H1 (cell line): ENCODE measurements at places on chromosomes 6 and 20. TPM values are rescaled to one million over a fixed set of nuclear protein-coding genes. Genes with fewer than 3 reads are reported as not detected.

DNA sequence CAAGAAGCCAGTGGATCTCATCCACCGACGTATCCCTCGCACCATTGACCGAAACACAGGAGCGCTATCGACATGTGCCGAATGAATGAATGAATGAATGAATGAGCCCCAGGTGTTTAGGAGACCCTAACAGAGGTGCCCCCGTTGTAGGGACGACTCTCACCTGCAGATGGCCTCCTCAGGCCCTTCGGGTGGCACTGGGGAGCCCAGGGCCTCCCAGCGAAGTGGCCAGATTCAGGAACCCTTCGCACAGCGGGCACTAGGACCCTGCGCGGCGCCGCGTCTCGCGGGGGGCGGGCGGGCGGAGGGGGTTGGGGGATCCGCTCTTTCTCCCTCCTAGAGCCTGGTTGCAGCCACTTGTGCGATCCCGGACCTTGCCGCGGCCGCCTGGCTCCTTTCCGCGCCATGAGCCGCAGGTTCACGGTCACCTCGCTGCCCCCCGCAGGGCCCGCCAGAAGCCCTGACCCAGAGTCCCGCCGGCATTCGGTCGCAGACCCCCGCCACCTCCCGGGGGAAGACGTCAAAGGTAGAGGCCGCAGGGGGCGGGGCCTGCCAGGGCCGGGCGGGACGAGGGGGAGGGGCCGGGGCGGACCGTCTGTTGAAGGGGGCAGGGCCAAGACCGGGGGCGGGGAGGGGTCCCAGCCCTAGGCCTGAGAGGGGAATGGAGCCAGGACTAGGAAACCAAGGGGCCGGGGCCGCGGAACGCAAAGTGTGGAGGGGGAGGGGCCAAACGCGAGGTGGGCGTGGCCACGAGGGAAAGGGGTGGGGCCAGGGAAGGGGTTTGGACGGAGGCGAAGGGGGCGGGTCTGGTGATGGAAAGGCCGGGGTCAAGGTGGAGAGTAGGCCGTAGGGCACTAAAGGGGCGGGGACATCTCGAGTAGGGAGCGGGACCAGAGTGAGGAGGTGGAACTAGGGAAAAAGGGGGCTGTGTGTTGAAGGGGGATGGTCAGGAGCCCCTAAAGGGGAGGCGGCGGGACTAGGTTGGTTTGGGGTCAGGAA, 7.4 kb upstream of the SLC12A5 start:
- peak; percentile 100 for DNase-seq

- no peak for DNase-seq
Measured at GRCh38 chr20:29297411-29298270, 1959.8 kb upstream of the DEFB115 start.

DNA sequence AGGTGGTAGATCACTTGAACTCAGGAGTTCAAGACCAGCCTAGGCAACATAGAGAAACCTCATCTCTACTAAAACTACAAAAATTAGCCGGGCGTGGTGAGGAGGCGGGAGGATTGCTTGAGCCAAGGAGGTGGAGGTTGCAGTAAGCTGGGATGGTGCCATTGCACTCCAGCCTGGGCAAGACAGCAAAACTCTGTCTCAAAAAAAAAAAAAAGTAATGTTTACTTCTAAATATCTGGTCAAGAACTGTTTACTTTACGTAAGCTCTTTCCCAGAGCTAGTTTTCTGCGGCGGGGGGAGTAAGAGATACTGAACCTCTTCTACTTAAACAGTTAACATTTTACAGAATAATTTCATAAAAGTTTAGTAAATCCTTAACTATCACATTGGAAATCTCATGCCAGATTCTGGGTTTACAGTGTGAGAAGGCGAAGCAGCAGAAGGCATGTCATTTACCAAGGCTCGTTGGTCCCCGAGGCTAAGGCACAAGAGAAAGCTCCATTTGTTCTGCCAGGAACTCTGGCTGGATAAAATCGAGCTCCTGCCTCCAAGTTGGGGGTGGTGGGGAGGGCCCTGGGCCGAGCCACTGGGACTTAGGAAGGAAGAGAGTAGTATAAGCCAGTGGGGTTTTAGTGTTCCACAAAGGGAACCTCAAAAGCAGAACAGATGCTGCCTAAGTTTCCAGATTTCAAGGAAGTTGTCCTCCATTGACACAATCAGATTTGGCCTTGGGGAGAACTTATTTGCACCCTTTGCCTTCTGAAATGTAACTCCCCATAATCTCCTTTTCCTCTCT, 41.7 kb downstream of the ARFGEF2 start:
- no peak for DNase-seq

DNA sequence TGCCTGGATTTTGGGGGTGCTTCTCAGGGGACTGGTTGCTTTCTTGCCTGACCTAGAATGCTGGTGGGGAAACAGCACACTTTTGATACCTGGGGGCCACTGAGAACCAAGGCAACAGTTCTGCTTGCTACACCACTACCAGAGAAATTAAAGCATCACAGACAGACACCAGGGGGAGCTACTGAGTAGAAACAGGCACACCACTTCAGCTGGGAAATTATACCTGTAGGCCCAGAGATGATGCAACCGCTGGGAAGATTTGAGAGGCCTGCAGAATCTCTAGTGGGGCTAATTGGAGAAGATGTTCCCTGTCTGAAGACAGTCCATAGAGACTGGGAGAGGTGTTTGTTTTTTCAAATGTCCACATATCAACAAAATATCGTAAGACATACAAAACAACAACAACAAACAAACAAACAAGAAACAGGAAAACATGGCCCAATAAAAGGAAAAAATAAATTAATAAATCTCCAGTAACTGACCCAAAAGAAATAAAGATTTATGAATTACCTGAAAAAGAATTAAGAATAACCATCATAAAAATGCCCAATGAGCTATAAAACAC, 129.4 kb upstream of the RIN2 start:
- peak; percentile 84 for DNase-seq

- DNase-seq, result no peak
Measured at GRCh38 chr6:163698086-163698485, 283.6 kb downstream of the QKI start.

DNA sequence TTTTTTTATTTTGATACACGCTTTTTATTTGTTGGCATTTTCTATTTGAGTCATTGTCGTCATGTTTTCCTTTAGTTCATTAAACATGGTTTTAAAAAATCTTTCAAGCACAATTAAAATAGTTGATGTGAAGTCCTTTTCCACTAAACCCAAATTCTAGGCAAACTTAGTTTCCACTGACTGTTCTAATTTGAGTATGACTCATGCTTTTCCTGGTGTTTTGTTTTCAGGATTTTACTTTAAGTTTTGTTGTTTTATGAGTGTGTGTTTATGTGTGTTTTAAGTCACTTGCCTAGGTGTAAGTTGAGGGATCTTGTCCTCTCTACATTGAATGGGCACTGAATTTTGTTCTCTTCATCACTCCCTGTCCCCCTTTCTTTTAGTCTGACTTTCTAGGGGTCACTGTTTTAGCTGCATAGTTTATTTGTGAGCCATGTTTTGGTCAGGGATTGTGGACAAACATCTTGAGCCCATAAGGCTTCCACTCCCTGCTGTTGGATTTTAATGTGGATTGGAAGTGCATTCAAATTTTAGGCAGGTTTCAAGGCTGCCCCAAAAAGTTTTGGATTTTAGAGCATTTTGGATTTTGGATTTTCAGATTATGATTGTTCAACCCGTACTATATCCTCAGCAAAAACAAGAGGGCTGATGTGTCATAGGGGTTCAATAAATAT, 94.8 kb downstream of the CDYL start:
- no peak for DNase-seq

DNA sequence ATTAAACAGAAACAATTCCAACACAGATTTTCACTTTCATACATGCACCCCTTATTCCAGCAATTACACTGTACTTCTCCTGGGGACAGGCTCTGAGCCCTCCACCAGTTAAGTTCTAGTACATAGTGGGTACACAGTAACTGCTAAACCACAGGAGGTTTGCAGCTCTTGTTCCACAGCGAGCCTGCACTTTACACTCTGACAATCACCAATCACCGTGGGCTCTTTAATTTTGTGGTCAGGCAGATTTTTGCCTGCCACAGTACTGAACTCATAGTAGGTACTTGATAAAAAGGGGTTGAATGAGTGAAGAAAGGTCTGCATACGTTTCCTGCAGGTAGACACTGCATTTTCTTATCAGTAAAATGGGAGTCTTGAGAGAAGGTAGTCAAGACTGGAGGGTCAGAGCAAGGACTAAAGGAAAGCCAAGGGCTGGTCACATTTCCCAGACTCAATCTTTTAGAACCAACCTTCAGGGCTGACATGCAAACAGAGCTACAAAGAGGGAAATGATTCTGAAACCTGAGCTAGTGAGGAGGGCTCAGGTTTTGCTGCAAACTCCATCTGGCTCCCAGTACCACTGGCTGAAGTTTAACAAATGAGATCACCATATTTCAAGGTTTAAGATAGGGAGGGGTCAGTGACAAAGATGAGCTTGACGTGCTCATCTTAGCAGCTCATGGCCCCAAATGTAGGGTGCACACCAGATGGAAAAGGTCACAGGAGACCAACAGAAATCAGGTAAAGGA, 404.6 kb downstream of the BTBD9 start:
- DNase-seq, result no peak

The ZMYND8 gene
- total RNA-seq, result 163 TPM in 2 replicates

The BTN1A1 gene
- total RNA-seq, result 0.28 and 0.55 TPM in 2 replicates

The SLC26A8 gene
- total RNA-seq, result 0.56 and 1.1 TPM in 2 replicates

DNA sequence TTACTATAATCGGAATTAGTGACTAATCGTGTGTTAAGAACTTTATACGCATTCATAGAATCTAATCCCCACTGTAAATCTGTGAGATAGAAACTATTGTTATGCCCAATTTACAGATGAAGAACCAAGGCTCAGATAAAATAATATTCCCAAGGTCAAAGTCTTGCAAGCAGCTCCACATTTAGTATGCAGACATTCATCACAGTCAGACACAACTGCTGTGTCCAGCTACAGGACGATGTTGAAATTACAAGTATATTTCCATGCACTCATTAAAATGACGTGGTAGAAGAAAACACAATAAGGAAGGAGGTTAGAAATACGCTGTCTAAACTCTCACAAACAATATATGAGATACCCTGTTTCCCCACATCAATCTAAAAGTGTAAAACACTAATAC, 82.5 kb downstream of the PREX1 start:
- DNase-seq, result no peak

- DNase-seq, result no peak
Measured at GRCh38 chr6:324116-324728, 31.9 kb downstream of the DUSP22 start.

DNA sequence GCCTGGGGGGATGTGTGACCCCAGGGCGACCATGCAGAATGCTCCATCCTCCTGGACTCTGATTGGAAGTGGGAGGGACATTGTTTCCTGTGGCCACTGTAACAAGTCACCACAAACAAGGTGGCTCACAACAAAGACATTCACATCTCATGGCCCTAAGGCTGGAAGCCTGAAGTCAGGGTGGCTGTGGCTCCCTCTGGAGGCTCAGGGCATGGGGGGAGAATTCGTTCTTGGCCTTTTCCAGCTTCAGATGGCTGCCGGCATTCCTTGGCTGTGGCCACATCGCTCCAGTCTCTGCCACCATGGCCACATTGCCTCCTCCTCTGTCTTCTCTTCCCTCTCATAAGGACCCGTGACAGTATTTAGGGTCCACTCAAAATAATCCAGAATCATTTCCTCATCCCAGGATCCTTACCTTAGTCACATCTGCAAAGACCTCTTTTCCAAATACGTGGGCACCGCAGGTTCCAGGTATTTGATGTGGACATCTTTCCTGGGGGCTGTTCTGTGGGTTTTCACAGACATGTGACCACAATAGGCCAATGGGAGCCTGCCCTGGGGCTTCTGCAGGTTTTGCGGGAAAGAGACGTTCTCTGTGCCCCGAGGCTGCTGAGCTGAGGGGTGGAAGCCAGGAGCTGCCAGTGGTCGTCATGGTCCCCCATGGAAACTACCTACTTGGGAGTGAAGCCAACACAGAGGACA, 249.3 kb downstream of the PREX1 start:
- no peak for DNase-seq

DNA sequence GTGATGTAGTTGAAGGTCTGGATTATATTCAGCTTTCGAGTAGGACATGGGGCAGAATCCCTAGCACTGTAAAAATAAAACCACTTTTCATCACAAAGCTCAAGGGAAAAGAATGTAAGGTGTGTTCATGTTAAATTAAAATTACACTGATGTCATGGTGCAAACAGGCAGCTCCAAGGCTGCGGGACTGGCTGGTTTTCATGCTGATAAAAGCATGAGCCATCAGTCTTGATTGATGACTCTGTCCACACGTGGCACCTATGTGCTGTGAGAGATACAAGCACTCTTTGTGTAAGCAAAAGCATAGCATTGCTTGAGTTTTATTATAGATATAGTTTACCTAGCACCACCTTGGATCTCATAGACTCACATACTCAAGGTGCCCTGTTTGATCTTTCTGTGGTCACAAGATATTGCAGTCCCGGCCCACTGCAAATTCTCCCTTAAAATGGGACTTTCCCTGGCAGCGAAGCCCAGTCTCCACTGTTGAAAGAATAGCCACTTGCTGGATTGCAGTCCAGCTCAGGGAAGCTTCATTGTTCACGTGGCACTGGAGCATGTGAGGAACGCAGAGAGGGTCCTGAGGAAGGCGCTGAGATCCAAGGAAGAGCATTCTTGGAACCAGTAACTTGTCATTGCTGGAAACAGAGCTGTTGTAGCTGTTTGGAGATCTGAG, 90.6 kb downstream of the TIAM2 start:
- DNase-seq, result no peak
